Body of pancreas (tissue), 4 donors: ENCODE measurements at places on chromosomes 1 and 21.

GRCh38 chr1:212355230-212355969 is 59.3 kb downstream of the PACC1 start:
- DNase-seq: no peak

DNA sequence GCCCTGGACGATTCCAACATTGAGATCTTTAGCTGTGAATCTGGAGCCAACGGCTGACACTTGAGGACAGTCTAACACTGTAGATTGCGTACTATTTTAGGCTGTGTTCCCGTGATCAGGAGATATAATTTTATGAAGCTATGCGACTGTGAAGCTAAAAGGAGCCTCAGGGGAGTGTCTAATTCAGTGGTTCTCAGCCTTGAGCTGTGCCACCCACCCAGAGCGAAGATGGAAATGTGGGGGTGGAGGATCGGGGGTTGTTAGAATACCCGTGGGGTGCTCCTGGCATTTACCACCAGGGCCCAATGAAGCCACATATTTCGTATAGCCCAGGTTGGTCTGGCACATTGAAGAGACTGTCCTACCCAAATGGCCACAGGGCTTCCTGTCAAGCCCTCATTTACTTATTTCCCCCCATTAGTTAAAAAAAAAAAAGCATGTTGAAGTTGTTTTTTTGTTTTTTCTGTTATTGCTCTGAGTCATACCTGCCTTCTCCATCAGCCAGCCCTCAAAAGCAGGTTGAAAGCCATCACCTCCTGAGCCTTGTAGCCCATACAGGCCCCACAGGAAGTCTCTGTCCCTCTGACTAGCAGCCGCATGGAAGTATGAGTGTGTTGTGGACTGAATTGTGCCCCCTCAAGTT is 141.7 kb downstream of the GALNT2 start:
- no peak for DNase-seq

DNA sequence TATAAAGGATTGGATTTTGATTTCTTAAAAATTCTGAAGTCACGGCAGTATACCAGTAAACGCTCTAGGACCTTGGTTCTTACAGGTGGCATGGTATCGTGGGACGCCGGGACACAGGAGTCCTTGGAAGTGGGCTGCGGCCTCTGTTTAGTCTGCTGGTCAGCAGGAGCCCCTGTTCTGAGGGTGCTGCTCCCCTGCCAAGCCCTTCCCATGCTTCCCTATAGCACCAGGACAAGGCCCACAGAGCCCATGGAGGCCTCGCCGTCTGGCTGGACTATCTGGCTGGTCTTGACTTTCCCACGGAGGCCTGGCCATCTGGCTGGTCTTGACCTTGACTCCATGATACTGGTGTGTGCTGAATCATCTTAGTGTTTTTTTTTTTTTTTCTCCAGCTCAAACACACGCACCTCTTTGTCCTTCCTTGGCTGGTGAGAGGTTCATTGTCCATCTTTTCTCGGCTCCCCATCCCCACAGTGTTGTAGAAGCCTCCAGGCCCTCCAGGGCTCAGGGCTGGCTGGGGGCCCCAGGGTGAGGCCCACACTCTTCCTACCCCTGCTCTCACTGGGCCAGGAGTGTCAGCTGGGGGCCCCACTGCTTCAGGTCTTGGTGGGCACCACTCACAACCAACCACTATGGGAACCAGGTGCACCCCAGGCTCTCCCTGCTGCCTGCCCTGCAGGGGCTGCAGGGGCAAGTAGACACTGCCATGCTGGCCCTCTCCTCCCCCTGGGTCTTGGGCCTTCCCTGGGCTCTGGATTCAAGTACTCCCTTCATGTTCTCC is 16.5 kb upstream of the TTC34 start:
- no peak for DNase-seq

- DNase-seq: peak; percentile 28
Observed at GRCh38 chr1:245197911-245198379, 43.2 kb downstream of the KIF26B start.

DNA sequence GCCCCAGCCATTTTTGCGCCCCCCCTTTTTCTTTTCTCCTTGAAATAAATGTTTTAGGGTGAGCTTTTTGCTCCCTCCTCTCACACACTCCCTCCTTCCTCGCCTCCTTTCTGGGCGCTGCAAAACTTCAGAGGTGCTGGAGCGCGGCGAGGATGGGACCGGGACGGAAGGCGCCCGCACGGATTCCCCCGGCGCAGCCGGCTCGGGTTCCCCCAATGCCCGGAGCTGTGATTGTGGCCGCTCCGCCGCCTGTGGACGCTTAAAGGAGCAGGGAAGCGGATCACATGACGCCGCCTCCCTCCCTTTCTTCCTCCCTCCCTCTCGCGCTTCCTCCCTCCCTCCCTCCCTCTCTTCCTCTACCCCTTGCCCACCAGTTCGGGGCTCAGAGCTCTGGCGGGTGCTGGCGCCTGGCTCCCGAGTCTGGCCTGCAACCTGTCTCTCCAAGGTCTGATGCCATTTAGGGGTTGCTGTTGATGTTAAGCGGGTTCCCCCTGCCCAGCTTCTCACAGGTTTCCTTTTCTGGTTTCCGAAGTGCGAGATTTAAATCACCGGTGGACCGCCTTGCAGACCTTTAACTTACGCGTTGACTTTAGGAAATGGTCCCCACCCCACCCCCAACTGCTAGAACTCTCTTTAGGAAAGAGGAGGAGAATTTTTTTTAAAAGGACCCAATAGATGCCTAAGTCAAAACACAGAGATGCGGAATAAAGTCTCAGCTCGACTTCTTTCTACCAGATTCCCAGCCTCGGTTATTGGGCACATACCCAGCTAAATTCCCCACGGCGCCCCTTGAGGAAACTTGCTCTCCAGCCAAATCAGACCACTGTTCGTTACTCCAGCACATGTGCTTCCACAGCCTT is at the start of gene WLS:
TSS of gene WLS (minus strand) at position 235 of the 860 bp plus-strand sequence. CDS start at position 11, 224 bp downstream.
- peak; percentile 83 for DNase-seq

- DNase-seq: no peak
Observed at GRCh38 chr1:204194771-204195170, 1.5 kb downstream of the KISS1 start.

DNA sequence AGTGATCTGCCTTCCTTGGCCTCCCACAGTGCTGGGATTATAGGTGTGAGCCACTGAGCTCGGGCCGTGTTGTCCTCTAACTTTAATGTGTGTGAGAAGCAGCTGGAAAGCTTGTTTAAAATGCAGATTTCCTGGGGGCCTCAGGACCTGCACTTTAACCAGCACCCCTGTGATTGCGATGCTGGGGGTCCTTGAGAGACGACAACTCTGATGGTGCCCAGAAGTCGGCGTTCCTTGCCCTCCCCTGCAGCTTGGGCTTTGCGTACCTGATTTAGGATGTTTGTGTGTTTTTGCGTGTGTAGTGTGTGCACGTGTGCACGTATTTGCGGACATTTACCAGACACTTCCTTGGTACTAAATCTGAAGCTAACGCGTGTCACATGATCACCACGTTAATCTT is 10.9 kb downstream of the IFNGR2 start:
- DNase-seq: no peak

- DNase-seq: peak; percentile 81
Observed at GRCh38 chr1:205811660-205812059, 1.3 kb downstream of the SLC41A1 start.

DNA sequence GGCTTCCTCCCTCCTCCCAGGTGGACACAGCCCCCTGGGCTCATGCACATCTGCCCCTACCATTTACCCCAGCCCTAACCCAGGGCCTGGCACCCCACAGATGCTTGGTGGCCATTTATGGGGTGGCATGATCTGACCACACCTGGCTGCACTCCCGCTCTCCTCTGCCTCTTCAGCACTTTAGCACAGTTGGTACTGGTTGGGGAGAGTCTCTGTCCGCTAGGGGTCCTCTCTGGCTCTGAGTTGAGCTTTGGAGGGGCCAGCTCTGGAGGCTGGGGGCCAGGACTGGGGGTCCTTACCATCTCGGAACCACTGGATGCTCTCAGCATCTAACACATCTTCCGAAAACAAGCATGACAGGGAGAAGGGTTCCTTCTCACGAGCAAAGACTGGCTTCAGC is 17.4 kb downstream of the MYOM3 start:
- no peak for DNase-seq

DNA sequence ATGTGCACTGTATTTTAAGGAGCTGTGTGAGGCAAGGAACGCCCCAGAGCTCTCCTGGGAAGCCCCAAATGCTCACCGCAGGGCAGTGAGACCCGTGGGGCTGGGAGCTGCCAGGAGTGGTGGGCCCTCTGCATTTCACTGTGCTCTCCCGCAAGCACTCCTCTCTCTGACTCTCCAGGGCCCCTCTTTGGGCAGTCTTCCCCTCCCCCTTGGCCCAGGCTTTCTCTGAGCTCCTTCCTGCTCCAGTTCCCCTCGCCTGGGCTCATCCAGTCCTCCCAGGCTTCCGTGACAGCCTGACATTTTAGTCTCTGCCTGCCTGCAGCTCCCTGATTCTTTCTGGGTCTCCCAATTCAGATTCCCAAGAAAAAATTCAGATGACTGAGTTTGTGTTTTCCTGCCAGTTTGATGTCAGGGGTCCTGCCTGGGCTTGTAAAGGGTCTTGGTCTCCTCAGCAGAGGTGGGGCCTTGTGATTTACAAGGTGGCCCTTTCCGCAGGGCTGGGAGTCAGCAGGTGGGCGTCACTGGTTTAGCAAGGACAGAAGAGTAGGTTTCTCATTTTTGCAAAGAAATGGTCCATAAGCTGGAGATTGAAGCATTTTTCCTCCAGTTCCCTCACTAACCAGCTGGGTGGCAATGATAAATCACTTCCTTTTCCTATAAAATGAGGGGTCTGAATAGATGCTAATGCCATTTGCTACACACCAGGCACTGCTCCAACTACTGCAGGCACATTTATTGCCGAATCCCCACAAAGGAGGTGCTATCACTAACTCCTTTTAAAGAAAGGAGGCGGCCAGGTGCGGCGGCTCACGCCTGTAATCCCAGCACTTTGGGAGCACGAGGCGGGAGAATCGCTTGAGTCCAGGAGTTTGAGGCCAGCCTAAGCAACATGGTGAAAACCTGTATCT is 1.9 kb upstream of the CA6 start:
- DNase-seq: no peak

DNA sequence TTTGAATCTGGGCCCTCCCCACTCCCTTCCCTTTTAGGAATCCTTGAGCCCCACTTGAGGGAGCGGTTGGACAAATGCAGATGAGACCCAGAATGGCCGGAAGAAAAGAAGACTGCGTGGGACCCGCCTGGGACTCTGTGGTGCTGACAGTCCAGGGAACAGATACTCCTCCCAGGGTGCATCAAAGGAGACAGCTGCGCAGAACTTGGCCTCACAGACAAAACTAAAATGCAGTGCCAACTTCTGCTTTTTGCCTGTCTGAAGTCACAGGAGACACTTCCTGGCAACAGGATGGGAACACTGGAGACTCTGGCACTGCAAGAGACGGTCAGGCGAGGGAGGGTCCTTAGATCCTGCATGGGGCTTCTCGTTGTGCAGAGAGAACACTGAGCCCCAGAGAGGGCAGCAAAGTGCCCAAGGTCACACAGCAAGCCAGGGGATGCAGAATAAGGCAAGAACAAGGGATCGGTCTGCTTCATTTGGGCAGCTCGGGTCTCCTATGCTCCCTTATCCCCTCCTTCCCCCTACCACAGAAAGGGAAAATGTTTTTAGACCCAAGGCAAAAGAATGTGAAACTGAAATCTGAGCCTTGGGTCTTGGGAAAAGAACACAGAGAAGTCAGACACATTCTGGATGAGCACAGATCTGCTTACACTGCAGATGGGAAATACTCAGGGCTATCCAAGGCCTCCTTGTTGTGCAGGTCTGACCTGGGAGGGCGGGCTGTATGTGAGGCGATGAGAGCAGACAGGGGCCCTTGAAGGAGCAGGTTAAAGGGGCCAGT is 182.4 kb downstream of the TRABD2B start:
- DNase-seq: no peak

DNA sequence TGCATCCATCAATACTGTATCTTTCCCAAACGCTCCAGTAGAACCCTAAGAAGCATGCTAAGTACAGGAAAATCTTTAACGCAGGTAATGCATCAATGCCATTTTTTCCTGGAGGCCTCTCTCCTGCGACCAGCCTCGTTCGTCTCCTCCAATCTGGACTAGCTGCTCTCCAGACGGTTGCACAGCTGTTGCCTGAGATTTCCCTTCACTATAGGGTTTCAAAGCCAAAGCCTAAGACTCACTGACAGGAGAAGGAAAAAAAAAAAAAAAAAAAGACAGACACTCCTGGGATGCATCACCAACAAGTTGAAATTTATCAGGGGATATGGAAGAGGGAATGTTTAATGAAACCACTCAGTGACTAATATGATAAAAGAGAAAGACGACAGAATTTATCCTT is 93.0 kb downstream of the APP start:
- DNase-seq: no peak

DNA sequence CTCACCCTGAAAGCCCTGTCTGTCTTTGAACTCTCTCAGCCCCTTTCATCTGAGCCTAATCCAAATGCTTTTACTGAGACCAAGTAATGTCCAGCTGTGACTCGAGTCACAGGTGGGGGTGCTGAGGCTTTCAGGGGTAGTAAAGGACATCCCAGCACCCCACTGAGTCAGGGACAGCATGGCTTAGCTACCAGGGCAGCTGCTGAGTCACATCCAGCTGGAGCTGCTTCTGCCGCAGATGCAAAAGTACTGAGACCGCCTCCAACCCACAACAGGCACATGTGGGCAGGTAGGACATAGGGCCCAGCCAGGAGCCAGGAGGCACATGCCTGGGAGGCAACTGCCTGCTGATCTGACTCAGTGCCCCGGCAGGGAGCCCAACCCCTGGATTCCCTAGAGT is 6.7 kb upstream of the VSIG8 start:
- DNase-seq: no peak

DNA sequence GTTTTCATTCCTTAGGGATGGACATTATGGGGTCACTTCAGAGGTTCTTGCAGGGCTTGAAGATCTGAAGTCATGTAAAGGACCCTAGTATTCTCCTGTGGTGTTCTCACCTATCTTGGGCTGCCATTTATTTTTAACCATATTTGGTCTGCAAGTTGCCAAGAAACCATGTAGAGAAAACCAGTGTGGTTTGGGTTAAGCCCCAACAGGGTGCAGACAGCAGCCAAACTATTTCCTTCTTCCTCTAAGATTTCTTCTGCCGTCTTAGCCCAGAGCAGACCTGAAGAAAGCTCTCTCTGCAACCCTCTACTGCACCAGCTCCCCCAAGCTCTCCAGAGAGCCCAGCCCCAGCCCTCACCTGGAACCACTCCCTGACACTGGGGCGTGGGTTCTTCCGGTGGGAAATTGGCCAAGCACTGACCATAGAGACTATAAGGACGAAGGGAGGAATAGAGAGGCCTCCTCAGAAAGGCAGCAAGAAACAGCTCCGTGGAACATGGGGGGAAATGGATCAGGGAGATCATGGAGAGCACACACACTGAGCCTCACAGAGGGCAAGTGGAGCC is 136.6 kb downstream of the SYF2 start:
- no peak for DNase-seq
